Stimulated activated naive CD4-positive, alpha-beta T cell treated with Interleukin-2 at 50 U/mL for 16 hours (primary cell): ENCODE measurements at places on chromosomes 5 and 9.

GRCh38 chr5:180786531-180787398 lies 15.8 kb downstream of the MGAT1 start:
- no peak for DNase-seq

DNA sequence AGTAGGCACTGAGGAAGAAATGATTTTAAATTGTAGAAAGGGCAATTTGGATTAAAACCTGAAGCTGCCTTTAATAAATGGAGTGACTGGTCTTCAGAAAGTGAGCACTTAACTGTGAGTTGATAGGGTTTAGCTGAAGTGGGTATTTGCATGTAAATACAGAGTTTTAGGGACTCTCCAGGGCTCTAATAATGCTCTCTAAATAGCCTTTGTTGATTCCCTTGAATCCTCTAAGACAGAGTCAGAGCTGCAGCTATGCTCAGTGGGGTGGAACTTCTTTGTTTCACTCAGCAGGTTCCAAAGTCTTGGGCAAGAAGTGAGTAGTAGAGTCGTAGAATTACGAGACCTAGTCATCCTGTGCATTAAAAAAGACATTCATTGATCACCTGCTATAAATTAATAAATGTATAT lies 21.4 kb downstream of the GLRA1 start:
- DNase-seq = no peak

- no peak for DNase-seq
These were observed 41.9 kb downstream of the CDH6 start for GRCh38 chr5:31235381-31235780.

DNA sequence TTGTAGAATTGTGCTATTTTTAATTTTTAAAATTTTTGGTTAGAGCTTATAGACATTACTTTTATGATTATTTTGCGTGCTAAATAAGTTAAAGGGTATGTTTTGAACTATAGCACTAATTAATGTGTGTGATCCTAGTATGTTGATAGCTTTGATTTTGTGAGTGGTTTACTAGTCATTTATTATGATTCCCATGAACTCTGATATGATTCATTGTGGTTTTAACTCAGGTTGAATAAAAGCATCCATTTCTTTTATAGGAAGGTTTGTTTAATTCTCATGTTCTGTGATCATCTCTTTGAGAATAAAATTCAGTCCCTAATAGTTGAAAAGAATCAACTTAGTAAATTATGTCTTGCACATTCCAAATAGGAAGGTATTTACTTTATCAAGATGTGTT lies 22.5 kb downstream of the C5orf22 start:
- no peak for DNase-seq

GRCh38 chr9:99811172-99811571 lies 10.5 kb upstream of the NR4A3 start:
- no peak for DNase-seq

DNA sequence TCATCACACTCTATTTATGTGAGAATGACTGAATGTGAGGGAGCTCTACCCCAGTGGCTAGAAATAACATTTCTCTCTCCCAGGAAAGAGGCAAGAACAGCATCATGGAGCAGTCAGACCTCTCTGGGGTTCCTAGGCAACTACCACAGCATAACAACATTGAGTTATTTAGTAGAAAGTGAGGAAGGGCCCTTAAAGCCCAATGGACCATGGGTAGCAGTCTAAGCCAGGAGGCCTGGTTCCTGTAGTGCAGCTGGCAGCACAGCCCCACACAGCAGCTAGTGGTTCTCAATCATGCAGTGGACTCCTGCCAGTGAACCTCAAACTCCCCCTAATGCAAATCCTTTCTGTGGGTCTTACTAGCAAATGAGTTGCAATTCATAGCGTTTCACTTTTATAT lies 55.3 kb downstream of the SPEF2 start:
- DNase-seq = peak; percentile 2

DNA sequence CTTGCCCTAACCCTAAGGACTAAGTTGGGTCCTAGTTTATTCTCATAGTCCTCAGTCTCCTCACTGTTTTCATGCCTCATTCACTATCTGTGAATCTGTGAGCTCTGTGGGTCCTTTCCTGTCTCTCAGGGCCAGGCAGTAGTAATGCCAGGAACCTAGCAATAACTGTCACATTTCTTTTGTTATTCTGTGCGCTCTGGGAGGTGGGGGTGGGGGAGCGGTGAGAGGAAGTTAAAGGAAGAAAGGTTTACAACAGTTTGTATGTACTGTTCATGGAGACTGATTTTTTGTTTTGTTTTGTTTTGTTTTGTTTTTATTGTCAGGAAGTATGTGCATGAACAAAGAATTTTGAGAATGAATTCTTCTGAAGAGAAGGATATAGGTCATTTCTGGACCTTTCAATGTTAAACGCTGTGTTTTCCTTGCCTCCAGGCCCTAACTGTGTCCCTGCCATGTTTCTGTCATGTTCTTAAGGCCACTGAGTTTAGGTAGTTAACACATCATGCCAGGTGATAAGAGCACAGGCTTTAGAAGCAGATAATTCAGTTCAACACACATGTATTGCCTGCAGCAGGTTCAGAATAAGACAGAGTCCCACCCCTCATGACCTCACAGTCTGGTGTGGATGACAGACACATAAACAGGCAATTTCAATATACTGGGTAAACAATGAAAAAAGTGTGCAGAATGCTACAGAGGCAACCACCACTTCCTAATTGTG lies 13.3 kb upstream of the FEM1C start:
- DNase-seq = no peak

- DNase-seq = no peak
These were observed 43.9 kb downstream of the ADAMTS2 start for GRCh38 chr5:179301376-179301775.

DNA sequence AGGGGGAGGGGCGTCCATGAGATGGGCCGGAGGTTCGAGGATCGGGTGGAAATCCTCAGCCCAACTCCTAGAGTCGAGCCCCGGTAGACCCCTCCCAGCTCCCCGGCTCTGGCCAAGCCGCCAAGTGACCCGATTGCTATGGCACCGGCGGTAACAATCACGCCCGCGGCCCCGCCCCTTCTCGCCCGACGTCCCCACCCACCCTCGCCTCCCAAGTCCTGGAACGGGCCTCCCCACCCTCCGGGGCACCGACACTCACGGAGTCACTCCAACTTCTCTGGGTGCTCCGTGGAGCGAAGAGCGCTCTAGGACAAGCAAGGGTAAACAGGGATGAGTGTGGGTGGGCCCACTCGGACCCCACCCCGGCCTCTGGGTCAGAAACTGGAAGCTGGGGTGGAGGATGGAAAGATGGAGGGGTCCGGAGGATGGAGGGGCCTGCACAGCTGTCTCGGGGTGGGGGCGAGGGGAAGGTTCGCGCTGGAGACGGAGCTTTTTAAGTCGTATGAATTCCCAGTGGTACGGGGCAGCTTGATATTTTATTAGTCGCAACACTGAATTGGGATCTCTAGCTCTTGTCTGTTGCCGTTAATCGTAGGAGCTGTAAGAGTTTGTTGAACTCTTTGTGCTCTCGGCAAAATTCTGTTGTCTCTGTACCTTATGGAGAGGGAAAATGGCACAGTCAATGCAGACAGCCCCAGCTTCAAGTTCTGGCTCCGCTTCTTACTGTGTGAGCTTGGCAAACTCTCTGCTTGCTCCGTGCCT lies at the start of gene SPACA9:
Gene SPACA9 (plus strand): TSS at position 204 of the 762 bp plus-strand sequence. CDS start 5,050 bp downstream, outside the sequence.
- DNase-seq = peak; percentile 22

- no peak for DNase-seq
These were observed 102.2 kb upstream of the IL7R start for GRCh38 chr5:35754481-35754880.

DNA sequence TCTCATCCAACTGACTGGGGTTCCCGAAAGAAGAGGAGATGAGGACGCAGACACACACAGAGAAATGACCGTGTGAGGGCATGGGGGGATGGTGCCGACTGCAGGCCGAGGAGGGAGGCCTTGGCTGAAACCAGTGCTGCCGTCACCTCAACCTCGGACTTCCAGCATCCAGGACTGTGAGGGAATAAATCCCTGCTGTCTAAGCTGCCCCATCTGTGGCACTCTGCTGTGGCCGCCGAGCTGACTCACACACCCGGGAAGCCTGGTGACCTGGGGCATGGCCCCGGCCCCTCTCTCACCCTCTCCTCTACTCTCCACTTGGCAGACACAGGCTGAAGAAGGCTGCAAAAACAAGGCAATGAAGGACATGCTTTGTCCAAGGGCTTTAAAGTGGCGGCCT lies 4.4 kb upstream of the COL5A1 start:
- no peak for DNase-seq

- DNase-seq = peak; percentile 4
These were observed 19.5 kb downstream of the FAM163B start for GRCh38 chr9:133589454-133590227.

GRCh38 chr5:1757511-1757910 lies 42.1 kb downstream of the MRPL36 start:
- no peak for DNase-seq

GRCh38 chr9:137678202-137678601 lies 59.4 kb downstream of the EHMT1 start:
- no peak for DNase-seq

DNA sequence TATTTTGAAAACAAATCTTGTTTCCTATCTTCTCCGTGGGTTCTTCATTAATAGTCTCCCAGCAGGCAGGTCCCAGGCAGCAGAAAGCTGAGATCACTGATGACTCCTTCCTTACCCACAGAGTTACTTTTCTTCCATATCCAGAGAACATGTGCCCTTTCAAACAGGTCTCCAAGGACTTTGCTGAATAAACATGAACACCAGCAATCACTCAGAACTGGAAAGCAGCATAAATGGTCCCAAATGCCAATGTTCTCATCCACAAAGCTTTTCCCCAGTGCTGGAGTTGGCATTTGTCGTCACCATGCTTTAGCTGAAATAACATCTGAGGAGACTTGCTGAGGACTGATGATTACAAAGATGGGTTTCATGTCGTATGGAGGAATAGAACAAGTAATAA lies 134.0 kb downstream of the YIPF5 start:
- no peak for DNase-seq

DNA sequence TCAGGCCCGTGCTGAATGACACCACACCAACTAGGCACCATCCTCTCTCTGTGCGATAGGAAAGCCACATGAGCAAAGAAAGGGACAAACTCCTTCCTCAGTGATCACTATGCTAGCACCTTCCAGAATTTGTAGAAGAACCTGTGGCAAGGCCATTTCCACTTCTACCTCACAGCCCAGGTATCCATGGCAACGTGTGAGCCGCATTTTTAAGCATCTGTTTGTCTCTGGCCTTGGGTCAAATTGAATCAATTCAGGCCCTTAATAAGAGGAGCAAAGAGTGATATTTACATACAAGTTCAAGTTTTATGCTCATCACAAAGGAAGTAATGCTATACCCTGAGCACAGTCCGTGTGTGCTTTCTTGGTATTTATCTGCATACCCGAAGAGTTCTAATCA lies 179.3 kb downstream of the SLC12A2 start:
- no peak for DNase-seq

DNA sequence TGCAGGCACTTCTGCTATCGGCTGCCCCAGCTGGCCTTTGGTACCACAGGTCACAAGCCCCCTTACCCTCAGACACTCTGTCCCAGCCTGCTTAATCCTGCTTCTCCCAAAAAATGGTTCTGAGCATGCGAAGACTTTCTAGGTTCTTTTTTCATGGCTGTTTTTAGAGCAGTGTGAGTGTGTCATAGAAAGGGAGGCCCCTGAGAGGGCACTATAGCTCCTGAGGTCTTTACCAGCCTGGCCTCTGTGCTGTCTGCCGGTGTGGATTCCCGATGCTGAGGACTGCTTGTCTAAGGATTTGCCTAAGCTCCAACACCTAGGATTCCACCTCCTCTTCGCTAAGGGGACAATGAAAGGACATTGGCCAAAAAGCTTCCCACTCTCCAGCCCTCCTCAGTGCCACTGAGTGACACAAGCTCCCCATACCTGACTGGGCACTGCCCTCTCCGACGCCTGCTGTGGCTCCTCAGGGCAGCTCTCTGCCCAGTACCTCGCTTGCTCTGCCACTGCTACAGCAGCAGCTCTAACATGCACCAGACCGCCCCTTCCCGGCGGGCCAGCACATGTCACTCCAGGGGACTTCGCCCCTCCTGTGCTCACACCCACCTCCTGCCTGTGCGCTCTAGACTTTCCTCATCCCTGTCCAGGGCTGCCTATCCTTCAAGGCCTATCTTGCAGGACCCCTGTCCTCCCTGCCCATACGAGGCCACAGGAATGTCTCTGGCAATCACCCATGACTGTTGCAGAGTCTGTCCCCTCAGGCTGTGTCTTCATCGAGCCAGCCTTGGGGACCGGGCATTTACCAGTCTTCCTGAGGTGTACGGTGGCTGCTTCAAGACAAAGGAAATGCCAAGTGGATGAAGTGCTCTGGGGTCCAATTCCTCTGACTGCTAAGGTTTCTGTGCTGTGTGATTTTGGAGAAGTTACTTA lies 21.0 kb downstream of the MACROH2A1 start:
- no peak for DNase-seq

- DNase-seq = no peak
These were observed 87.3 kb downstream of the INVS start for GRCh38 chr9:100186356-100186755.

GRCh38 chr5:368183-369084 lies 46.9 kb downstream of the AHRR start:
- no peak for DNase-seq

- no peak for DNase-seq
These were observed 6.7 kb downstream of the AP3B1 start for GRCh38 chr5:78287833-78288232.

- DNase-seq = no peak
These were observed 42.5 kb downstream of the CEMIP2 start for GRCh38 chr9:71725590-71726338.

DNA sequence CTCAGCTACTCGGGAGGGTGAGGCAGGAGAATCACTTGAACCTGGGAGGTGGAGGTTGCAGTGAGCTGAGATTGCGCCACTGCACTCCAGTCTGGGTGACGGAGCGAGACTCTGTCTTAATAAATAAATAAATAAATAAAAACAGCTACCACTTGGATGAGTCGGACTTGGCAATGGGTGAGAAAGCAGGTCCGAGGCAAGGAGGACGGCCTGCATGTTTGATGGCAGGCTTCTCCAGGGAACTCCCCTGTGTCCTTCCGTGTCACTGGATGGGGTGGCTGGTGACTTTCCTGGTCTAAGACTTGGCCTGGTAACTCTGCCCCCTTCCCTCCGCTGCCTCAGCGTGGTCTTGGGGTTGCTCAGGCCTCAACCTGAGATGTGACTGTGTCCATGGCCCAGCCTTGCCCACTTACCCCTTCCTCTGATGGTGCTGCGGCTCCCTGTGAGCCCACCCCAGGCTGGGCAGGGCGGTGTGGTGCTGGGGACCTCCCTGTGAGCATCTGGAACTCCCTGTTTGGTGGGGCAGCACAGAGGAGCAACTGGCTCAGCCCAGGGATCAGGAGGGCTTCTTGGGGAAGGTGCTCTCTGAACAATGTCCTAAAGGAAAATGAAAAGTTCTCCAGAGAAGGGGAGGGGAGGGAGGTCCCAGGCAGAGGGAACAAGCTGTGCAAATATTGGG lies 62.5 kb upstream of the PSD2 start:
- no peak for DNase-seq

GRCh38 chr9:78031893-78032729 lies 500 bp upstream of the GNAQ start:
- DNase-seq = peak; percentile 68

GRCh38 chr9:3292311-3292710 lies 233.5 kb downstream of the RFX3 start:
- DNase-seq = no peak

DNA sequence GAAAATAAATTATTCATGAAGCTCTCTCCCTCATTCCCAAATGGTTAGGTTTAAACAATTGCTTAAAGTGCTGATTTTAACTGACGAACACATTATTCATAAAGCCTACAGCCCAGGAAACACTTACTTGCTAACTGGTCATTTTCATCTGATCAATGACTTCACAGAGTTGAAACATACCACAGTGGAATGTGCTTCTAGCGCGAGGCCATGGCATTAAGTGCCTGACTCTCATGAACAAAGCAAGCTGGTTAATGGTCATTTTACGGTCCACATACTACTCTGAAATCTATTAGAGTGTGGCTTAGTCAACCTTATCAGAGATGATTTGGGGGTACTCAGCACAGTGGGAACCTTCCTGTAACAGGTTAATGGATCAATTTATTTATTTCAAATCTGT lies 114.6 kb downstream of the MED27 start:
- no peak for DNase-seq
